ENCODE measurements at places on chromosomes 2 and 18.

DNA sequence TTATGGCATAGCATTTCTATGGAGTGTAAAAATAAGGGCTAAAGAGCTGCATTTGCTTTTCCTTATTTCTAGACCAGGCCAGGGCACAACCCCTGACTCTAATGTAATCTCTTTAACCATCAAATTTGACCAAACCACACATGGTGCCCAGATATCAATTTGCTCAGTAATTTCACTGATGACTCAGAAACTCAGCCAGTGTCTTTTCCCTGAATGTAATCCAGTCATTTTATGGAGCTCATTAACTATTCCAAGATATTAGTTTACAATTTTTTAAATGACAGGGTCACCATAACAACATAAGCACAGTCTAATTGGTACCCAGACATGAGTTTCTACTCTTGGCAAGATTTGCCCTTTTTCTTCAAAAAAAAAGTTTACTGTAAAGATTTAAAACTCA, 270.8 kb upstream of the AGAP1 start:
- DNase-seq, result no peak

GRCh38 chr2:237179161-237179560, 93.5 kb downstream of the COPS8 start:
- DNase-seq, result no peak

DNA sequence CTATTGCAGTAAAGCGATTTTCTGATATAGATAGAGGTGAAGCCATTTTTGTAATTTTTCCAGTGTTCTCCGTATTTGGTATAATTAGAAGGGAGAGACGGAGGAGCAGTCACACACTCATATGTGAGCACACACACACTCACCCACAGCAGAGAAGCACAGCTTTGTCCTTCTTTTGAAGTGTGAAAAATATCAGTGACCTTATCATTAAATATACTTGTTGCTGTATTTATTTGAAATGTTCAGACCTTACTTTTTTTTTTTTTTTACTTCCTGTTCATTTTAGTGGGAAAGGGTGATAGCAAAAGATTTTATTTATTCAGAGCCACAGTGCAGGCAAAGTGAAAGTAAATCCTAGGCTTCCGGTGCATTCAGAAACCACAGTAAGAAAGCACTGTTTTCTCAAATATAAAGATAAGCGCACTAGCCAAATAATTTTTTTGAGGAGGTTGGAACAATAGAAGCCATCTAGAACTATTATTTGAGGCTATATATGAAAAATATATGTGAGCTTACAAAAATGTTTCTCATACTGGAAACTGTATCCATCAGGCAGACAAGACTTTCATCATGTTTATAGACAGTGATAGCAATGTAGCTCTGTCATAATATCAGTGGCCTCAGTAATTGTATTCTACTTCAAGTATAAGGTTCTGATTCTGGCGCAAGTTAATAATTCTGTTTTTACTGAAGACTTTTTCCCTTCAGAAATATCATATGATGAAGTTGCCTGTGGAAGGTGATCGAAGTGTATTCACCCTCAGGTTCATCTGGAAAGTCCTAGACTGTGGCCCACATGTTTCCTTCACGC, 37.2 kb downstream of the TSHZ1 start:
- DNase-seq, result no peak

GRCh38 chr2:238854246-238854645, 6.4 kb downstream of the TWIST2 start:
- no peak for DNase-seq

All from activated effector memory CD4-positive, alpha-beta T cell treated with anti-CD3 and anti-CD28 coated beads, Interleukin-2, amount 50 U/mL, for 16 hours (primary cell).